ENCODE measurements at places on chromosomes 3 and 15. TPM values are rescaled to one million over a fixed set of nuclear protein-coding genes. Genes with fewer than 3 reads are reported as not detected.

Gene MFSD1
- total RNA-seq, result 57.8 TPM

Gene PFN2
- total RNA-seq, result 165 TPM

Gene CLDN1
- not detected for total RNA-seq

Gene PLA1A
- total RNA-seq, result 0.65 TPM

Gene RLBP1
- not detected for total RNA-seq

Gene GOLGA8B
- total RNA-seq, result 20.7 TPM

Gene IQCF5
- total RNA-seq, result not detected

Data from epithelial cell of umbilical artery (primary cell).